ENCODE measurements at places on chromosomes 4 and X.
A peak's percentile ranks its signal among the peaks of the same experiment; 100 is the strongest.

- DNase-seq, result no peak
These were observed at the start of gene HS3ST1 for GRCh38 chr4:11428231-11428898. HS3ST1 (minus strand) TSS chr4:11428894; CDS start chr4:11400005, 28,889 bp downstream.

DNA sequence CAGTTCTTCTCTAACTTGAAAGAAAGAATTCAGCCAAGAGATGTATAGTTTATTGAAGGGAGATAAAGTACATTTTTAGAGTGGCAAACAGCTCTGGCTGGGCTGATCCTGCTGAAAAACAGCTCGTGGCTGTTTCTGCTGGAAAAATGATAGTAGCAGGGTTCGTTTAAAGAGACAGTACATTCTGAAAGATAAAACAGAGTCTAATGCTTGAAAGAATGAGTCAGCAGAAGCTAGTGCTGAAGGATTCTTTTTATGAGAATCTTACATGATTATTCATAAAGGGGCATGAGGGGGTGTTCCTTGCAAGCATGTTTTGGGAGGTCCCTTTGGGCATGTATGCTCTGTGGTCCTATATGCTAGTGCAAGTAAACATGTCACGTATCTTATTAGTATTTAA is 790.0 kb downstream of the PCDH18 start:
- DNase-seq, result peak; percentile 14

- DNase-seq, result no peak
These were observed 25.0 kb downstream of the CRMP1 start for GRCh38 chr4:5867866-5868265.

DNA sequence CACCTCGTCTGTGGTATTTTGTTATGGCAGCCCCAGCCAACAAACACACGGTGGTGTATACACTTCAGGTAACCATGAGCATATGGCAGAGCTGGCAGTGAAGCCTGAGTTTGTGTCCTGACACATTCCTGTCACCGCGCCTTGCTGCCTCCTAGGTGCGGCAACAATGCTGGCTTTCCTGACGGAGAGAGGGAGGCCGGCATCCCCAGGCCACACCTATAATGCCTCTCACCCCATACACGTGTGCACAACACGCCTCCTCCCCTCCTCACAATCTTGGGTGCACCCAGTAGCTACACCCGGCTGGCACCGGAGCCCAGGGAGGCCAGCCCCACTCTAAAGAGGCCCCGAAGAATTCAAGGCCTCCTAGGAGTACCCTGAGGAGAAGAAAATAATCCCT is 158.5 kb downstream of the NSUN7 start:
- DNase-seq, result no peak
